CD4-positive, alpha-beta T cell treated with Interleukin-4 for 1 hour (primary cell): ENCODE measurements at places on chromosomes 4 and X.
A peak's percentile ranks its signal among the peaks of the same experiment; 100 is the strongest.

DNA sequence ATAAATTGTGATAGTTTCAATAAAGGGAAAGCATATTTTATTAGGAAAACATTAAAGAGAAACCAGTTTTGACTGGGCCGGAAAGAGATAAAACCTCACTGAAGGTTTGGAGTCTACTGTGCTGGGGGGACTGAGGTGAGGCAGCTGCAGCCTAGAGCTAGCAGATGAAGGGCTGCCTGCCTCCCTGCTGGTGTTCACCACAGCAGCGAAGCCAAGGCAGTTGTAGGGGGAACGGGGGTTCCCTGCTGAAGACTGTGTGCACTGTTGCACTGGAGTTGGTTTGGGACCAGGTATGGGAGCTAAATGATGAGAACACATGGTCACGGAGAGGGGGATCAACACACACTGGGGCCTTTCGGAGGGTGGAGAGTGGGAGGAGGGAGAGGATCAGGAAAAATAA is 546.5 kb upstream of the SMIM31 start:
- DNase-seq: no peak

GRCh38 chrX:4710618-4711433 is 997.4 kb upstream of the PRKX start:
- DNase-seq: no peak

DNA sequence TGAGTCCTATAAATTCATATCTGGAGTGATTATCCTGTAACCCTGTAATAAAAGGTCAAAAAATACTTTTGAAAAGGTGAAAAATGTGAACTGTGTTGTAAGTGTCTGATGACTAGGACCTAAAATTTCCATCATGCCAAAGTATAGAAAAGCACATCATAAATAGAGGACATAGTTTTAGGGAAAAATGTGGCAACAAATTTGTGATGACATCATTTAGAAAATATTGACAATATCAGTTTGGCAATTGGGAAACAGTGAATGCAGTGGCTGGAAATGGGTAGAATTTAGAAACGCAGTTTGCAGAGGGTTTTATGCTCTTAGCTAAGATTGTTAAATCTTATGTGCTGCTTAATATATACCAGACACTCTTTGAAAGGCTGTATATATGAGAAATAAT is 1464.8 kb downstream of the RAPGEF2 start:
- DNase-seq: no peak

GRCh38 chr4:45324455-45325417 is 598.4 kb upstream of the GNPDA2 start:
- no peak for DNase-seq

DNA sequence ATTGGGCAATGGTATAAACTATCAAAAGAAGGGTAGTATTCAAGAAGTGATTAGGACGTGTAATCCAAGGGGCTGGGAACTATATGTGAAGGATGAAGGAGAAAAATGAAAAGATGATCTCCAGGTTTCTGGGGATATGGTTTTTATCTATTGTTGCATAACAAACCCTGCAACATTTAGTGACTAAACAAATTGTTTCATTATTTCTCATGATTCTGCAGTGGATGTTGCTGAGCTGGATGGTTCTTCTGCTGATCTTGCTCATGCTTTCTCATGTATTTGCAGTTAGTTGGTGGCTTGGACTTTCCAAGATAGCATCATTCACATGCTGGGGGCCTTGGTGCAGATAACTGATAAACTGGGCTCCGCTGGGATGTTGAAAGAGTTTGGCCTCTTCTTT is 29.1 kb downstream of the PHOX2B start:
- DNase-seq: no peak

DNA sequence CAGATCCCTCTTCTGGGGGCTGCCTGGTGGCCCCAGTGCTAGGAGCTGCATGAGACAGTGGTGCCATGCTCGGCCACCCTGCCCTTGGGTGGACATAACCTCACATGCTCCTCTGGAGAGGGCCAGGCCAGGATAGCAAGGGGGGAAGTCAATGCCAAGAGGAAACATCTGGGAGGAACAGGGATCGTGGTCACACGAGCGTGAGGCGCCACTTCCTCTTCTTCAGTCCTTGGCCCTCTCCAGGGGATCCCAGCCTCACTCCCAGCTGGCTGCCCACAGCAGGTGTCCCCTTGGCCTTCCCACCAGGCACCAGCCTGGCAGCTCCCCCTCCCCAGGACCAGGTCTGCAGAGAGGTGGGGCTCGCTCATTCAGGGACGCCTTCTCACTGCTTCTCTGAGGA is 28.6 kb downstream of the TBC1D14 start:
- DNase-seq: peak; percentile 21

- DNase-seq: no peak
These were observed 269.0 kb upstream of the PABPC4L start for GRCh38 chr4:134470544-134470943.

DNA sequence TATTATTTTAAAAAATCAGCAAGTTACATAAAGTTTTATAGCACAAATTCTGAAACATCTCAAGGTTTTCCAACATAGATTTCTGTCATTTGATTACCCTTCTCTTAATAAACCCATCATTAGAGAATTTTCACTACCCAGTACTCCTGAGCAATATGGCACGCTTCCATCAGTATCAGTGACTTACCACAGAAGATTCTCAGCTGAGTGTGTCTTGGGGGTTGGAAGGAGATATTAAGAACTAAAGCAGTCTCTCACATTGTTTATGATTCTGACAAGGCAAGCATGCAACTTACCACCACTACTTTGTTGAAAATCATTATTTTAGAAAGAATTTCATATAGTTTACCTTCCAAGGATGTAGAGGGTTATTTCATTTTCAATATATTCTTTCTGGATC is 67.7 kb downstream of the INPP4B start:
- no peak for DNase-seq

GRCh38 chrX:13923289-13923688 is 106.4 kb upstream of the GPM6B start:
- DNase-seq: no peak

- DNase-seq: no peak
These were observed 134.2 kb upstream of the PAQR3 start for GRCh38 chr4:79073471-79073870.

DNA sequence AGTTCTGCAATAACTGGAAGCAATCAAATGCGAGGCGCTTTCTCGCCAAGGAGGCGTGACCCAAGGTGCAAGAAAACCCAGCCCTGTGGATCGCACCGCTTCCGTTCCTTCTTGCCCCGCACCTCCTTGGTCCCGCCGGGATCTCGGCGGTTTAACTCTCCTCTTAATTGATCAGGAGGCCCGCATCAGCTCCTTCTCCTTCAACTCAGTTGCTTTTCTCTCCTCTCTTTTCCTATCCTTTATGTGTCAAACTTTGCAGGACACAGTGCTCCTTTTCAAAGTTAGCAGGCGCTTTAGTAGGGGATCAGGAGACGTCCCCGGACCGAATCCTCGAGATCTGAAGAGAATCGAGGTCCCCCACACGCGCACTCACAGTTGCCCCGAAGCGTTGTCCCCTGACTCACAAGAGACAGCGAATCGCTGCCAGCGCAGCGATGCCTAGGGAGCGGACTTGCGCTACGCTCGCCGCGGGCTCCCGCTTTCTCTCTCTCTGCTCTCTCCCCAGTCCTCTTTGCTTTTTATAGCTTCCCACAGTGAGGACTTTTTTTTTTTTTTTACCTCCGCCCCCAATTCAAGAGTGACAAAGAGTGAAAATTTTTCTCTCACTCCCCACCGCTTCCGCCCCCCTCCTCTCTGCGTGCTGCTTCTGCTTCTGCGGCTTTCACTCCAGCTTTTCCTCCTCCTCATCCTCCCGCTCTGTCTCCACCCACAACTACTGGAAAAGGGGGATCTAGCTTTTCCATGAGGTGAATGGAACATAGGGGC is at the start of gene DKK2:
Gene DKK2, minus strand, starts transcription at position 495 of the 765 bp plus-strand sequence. CDS start 722 bp downstream, outside the sequence.
- DNase-seq: no peak

GRCh38 chr4:107275225-107275624 is 239.1 kb upstream of the DKK2 start:
- DNase-seq: no peak

- peak; percentile 39 for DNase-seq
These were observed 668 bp upstream of the TAPT1 start for GRCh38 chr4:16226816-16227461.

- no peak for DNase-seq
These were observed 79.5 kb downstream of the SPRY1 start for GRCh38 chr4:123476089-123476488.

DNA sequence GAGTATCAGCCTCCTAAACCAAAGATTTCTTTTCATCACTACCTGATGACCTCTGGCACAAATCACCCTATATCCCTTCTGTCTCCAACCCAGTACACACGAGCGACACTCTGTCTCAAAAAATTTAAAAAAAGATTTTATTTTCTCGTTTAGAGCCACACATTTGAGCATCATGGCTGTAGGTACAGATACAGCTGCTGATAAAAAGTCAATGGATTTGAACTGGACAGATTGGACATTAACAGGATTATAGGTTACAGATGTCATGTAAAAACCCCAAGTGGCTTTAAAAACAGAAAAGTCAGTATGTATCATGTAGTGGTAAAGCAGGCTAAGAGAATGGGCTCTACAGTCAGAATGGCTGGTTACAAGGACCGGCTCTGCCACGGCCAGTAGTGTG is 171.1 kb downstream of the SCFD2 start:
- no peak for DNase-seq

- no peak for DNase-seq
These were observed 7.9 kb downstream of the TRPC3 start for GRCh38 chr4:121943941-121944340.

- no peak for DNase-seq
These were observed 108.0 kb downstream of the LRBA start for GRCh38 chr4:150906987-150907633.

- no peak for DNase-seq
These were observed 2.7 kb upstream of the ATP10D start for GRCh38 chr4:47482326-47482725.

- DNase-seq: no peak
These were observed 185.9 kb downstream of the SHROOM3 start for GRCh38 chr4:76620723-76621468.

DNA sequence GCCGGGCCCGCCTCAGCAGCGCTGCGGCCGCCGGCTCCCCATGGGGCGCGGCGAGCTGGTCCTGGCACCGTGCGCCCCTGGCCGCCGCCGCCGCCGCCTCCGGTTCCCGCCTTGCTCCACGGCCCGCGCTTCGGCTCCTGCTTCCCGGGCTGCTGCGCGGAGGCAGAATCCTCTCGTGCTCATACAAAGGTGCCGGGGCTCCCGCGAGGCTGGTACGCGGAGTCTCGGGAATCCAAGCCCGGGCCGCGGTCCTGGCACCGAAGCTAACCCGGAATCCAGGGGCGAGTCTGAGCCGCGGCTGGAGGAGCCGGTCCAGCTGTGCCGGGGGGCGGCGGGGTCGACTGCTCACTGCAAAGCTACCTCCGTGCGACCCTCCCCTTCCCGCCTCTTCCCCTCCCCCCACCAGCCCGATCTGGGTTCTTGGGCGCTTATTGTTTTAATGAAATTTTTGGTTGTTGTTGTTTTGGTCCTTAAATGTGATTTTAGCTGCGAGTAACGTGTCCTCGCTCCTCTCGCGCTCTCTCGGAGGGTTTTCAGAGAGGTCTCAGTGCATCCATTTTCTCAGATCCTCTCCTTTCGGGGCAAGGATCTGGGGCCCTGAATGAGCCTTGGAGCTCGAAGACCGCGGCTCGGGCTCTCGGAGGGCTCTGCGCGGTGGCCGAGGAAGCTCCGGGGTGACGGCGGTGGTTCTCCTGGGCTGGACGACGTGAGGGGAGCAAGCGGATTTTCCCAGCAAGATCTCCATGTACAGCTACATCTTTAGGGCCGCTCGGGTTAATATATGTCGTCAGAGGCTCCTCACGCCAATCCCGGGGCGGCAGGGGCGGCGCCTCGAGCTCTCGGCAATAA is at the start of gene HAND2:
Gene HAND2, minus strand, starts transcription at position 753 of the 849 bp plus-strand sequence. CDS start 940 bp downstream, outside the sequence.
- DNase-seq: no peak

GRCh38 chr4:570754-571153 is 5.3 kb downstream of the TMEM271 start:
- no peak for DNase-seq

GRCh38 chrX:17431171-17431570 is 56.2 kb downstream of the NHS start:
- DNase-seq: no peak

DNA sequence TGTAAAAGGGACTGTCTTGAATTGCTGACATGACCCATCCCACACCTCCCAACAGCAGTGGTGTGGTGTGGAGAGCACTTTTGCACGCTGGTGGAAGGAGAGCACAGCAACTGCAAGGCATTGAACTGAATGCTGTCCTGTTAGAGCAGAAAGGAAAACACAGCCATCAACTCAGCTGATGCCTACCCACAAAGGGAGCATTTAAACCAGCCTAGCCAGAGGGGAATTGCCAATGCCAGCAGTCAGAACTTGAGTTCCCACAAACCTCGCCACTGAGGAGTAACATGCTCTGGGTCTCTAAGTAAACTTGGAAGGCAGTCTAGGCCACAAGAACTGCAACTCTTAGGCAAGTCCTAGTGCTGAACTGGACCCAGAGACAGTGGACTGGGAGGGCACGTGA is 31.9 kb downstream of the MAGED4 start:
- no peak for DNase-seq

DNA sequence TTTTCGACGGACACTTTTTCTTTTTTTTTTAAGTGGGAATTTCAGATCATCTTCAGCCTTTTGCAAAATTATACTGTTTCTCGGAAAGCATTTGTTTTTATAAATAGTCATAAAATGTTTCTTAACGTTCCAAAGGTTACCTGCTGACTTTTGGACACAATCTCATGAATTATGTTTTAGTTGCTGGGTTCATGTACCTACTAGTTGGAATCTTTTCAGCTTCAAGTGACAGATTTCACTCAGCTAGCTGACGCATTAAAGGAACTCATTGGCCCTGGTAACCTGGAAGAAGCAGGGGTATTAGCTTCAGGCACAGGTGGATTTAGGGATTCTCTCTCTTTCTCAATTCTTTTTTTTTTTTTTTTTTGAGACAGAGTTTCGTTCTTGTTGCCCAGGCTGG is 66.5 kb downstream of the TMEM131L start:
- DNase-seq: no peak

- DNase-seq: no peak
These were observed 361.5 kb upstream of the FMR1 start for GRCh38 chrX:147550217-147550616.

- no peak for DNase-seq
These were observed 38.8 kb upstream of the TADA2B start for GRCh38 chr4:7004331-7004730.

DNA sequence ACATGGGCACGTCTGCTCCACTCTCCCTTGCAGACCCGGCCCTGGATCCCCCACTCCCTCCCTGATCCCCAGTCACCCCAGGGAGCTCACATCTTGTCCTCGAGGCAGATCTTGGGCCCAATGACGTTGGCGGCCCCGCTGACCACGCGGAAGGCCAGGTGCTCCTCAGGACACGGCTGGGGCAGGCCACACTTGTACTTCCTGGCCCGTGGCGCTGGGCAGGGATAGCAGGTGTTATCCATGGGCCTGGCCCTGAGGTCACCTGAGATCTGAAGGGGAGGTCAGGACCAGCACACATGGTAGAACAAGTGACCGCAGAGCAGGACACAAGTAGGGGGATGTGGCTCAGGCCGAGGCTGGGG is 7.7 kb downstream of the FAM3A start:
- DNase-seq: no peak

DNA sequence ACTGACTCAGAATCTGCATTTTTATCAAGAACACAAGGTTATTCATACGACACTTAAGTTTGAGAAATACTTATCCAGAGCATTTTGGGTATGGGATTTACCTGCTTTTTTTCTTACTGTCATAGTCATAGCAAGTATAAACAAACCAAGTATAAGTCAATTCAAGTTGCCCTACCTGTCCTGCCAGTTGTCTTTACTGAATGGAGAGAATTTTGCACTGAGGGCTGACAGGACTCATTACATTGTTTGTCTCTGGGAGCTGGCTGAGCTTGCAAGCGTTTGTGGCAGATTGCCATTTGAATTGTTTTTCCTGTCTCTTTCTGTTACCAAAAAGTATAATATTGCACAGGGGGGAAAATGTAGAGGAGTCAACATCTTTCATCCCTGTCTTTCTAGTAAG is 278.9 kb upstream of the MAGEC2 start:
- no peak for DNase-seq
